Spleen (tissue), 13 donors: ENCODE measurements at places on chromosomes 7 and 10.

GRCh38 chr10:12838366-12838765, 163.1 kb downstream of the CCDC3 start:
- H3K36me3 ChIP-seq, result no peaks in the 10 kb centered on the region
- H3K27me3 ChIP-seq, result no peaks in the 10 kb centered on the region
- H3K27ac ChIP-seq, result no peak overlapping the region
- no peak overlapping the region for H3K4me3 ChIP-seq
- H3K4me1 ChIP-seq, result peaks cover 8% of the 10 kb centered on the region

DNA sequence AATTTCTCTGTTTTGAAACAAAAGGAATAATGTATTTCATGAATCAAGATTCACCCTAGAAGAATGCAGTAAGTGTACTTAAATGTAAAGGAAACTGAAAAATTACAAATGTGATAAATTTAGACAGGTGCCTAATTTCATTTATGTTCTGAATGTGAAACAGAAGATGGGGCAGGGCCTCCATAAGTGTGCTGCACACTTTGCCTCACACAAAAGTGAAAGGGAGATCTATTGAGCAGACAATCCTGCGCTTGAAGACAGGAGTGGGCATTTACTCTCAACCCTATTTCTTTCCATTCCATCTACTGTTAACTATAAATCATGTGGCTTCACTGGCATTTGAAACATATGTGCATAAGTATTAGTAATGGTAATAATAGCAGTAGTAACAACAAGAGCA, 36.2 kb downstream of the GNG11 start:
- no peaks in the 10 kb centered on the region for H3K4me1 ChIP-seq
- no peak overlapping the region for H3K27ac ChIP-seq
- no peak for DNase-seq
- no peak overlapping the region for H3K4me3 ChIP-seq
- no peaks in the 10 kb centered on the region for H3K27me3 ChIP-seq
- no peaks in the 10 kb centered on the region for H3K36me3 ChIP-seq

DNA sequence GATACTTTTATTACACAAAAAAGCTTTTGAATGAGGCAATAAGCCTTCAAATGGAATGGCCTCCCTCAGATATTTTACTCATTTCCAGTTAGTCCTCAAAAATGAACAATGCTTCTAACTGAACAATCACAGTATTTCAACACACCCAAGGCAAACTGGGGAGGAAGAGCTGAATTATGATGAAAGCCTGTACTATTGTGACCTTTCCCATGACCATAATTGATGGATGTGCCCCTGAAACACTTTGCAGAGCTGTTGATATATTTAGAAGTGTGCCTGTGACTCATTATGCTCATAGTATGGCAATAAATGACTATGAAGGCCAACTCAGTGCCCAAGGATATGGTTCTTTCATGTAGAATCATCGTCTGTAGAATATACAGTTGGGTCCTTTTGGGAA, 248.1 kb downstream of the AHR start:
- no peaks in the 10 kb centered on the region for H3K36me3 ChIP-seq
- no peaks in the 10 kb centered on the region for H3K4me1 ChIP-seq
- DNase-seq, result no peak
- H3K27me3 ChIP-seq, result no peaks in the 10 kb centered on the region
- H3K27ac ChIP-seq, result no peak overlapping the region

DNA sequence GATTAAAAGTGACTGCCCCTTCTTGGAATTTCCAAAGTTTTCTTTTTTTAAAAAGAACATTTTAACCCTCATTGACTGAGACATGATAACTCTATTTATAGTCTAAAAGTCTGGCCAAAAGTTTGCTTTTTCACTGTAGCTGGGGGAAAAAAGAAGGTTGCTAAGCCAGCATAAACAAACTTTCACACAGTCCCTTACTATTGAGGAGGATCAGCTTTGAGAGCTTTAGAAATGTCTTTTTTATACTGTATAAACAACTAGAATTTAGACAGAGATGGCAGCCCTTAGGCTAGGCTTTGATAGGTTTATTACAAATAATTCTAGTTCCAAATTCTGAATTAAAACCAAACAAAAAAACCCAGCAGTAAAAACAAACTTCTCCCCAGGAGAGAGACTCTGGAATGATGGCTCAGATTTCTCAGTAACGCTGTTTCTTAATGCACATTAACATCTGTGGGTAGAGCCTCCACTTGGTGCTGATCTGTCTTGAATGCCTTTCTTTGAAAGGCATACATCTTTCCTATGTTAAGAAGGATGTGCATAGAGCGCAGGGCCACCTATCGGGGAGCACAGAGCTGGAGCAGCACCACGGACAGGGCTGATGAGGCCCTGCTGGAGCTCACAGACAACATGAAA, 100.9 kb upstream of the PDLIM1 start:
- H3K27ac ChIP-seq, result no peak overlapping the region
- no peak for DNase-seq
- H3K27me3 ChIP-seq, result no peaks in the 10 kb centered on the region
- no peak overlapping the region for H3K4me3 ChIP-seq
- no peaks in the 10 kb centered on the region for H3K4me1 ChIP-seq

- H3K4me3 ChIP-seq, result no peak overlapping the region
- peaks cover 54% of the 10 kb centered on the region for H3K27me3 ChIP-seq
- H3K4me1 ChIP-seq, result no peaks in the 10 kb centered on the region
Measured at GRCh38 chr10:100303724-100304319, 17.3 kb upstream of the BLOC1S2 start.
